Activated CD4-positive, alpha-beta T cell treated with anti-CD3 and anti-CD28 coated beads for 24 hours (primary cell): ENCODE measurements at places on chromosomes 16 and 17.

- no peak for DNase-seq
These were observed 144.5 kb downstream of the TMEM132E start for GRCh38 chr17:34723875-34724274.

GRCh38 chr17:79087428-79088143 lies 13.0 kb downstream of the ENGASE start:
- peak; percentile 41 for DNase-seq

- DNase-seq = no peak
These were observed 2.9 kb downstream of the CDIP1 start for GRCh38 chr16:4535627-4536108.

- no peak for DNase-seq
These were observed 12.3 kb downstream of the DNAH2 start for GRCh38 chr17:7729816-7730215.

- no peak for DNase-seq
These were observed 101.6 kb downstream of the MSI2 start for GRCh38 chr17:57357830-57358430.

DNA sequence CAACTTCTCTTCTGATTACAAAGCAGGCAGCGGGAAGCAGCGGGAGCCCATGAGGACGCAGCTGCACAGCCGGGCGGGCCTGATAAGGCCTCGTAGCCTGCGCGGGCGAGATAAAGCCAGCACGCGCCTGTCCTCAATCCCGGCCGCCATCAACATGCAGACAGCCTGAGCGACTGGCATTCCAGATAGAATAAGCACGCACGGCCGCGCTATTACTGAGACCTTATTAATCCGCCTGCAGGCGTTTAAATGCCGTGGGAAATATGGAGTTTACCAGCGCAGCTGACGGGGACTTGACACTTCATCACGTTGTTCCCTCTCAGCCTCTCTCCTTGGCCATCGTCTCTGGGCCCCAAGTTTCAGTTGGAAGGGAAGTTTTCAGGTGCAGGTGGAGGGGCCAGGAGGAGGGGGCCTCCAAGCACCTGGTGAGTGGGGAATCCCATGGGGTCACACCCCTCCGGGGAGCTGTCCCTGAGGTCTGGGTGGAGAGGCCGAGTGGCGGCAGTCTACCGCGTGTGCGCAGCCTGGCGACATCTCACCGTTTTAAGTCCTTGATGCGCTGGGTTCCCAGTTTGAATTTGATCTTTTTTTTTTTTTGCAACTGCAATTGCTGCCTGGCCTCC lies 27.3 kb upstream of the CBFA2T3 start:
- no peak for DNase-seq

DNA sequence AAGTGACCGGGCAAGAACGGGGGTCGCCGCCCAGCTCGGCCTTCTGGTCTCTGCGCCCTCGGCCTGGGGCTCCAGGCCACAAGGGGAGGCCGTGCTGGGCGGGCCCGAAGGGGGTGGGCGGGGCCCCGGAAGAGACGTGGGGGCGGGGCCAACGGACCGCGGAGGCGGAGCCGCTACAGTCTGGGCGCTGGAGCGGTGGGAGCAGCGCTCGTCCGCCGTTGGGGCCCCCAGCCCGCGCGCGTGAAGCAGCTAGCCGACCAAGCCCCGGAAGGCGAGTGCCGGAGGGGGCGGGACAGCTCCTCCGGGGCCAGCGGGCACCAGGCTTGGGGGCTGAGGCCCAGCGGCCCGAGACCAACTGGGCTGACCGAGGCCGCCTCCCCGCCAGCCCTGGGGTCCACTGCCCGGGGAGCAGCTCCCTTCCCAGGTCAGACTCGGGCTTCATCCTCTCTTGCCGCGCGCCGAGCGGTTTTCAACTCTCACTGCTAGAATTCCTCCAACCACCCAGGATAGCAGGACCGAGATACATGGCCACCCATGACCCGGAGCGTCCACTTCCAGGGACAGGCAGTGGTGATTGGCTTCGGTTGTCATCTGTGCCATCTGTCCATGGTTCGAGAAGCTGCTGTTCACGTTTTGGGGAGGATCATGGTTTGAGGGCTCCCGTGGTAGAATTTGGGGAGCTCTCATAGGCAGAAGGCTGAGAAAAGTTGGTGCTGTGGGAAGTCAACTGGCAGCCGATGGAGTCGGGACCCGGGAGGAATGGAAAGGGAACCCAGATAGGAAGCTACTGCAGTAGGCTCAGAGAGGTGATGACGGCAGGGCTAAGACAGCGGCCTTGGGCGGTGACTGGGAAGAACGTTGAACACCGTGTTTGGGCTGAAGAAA lies 44.6 kb upstream of the LCMT1 start:
- DNase-seq = peak; percentile 64

DNA sequence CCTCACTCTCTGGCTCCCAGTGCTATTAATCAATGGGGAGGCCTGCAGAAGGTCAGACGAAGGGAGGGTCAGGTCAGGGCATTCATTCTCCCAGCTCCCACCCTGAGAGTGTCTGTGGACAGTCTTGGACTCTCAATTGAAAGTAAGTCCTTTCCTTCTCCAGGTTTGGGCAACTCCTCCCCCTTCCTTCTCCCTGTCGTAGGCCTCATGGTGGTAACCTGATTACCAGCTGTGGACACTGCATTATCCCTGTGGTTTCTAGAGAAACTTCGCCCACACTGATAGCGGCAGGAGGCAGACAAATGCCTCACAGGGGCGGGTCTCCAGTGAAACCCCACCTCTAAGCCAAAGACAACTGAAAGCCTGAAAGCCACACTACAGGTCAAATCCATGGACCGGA lies 57.7 kb upstream of the SLC25A19 start:
- DNase-seq = no peak

DNA sequence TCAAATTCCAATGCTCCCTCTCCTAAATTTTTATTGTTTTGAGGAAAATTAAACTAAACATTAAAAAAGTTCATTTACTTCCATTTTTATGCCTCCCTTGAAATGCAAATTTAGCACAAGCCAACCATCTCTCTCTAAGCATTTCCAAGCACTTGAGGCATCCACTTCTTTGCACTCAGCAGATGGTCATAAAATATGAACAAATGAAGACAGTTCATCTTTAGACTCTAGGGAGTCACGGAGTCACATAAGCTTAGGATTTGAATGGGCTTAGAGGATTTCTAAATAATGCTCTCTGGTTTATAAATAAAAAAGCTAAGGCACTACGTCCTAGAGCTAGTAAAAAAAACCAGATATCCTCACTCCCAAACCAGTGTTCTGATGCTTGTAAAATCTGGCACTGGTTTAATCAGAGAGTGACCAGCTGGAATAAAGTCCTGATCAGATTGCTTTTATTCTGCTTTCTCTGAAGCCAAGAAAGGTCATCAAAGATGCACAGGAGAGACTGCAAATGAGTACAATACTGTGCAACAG lies 204.2 kb downstream of the CA10 start:
- DNase-seq = no peak

GRCh38 chr16:9922441-9922840 lies 259.8 kb downstream of the GRIN2A start:
- no peak for DNase-seq

- peak; percentile 76 for DNase-seq
These were observed at the start of gene SYNGR2 for GRCh38 chr17:78168242-78168902. TSS of gene SYNGR2 (plus strand) at chr17:78168581. CDS start at chr17:78168617, 36 bp downstream.
